ENCODE measurements at places on chromosomes 12 and 14. TPM values are rescaled to one million over a fixed set of nuclear protein-coding genes. Genes with fewer than 3 reads are reported as not detected.

GRCh38 chr14:56811593-56812363 lies 1.5 kb upstream of the OTX2 start:
- DNase-seq: no peak
- H3K27ac ChIP-seq: no peak overlapping the region
- no peaks in the 10 kb centered on the region for H3K4me1 ChIP-seq
- peaks cover 97% of the 10 kb centered on the region for H3K27me3 ChIP-seq
- H3K4me3 ChIP-seq: no peak overlapping the region
- no peaks in the 10 kb centered on the region for H3K36me3 ChIP-seq

- H3K4me3 ChIP-seq: no peak overlapping the region
- H3K27me3 ChIP-seq: no peaks in the 10 kb centered on the region
- no peaks in the 10 kb centered on the region for H3K36me3 ChIP-seq
- DNase-seq: no peak
- peaks cover 7% of the 10 kb centered on the region for H3K4me1 ChIP-seq
Measured at GRCh38 chr14:77325746-77326094, 4.9 kb downstream of the GSTZ1 start.

DNA sequence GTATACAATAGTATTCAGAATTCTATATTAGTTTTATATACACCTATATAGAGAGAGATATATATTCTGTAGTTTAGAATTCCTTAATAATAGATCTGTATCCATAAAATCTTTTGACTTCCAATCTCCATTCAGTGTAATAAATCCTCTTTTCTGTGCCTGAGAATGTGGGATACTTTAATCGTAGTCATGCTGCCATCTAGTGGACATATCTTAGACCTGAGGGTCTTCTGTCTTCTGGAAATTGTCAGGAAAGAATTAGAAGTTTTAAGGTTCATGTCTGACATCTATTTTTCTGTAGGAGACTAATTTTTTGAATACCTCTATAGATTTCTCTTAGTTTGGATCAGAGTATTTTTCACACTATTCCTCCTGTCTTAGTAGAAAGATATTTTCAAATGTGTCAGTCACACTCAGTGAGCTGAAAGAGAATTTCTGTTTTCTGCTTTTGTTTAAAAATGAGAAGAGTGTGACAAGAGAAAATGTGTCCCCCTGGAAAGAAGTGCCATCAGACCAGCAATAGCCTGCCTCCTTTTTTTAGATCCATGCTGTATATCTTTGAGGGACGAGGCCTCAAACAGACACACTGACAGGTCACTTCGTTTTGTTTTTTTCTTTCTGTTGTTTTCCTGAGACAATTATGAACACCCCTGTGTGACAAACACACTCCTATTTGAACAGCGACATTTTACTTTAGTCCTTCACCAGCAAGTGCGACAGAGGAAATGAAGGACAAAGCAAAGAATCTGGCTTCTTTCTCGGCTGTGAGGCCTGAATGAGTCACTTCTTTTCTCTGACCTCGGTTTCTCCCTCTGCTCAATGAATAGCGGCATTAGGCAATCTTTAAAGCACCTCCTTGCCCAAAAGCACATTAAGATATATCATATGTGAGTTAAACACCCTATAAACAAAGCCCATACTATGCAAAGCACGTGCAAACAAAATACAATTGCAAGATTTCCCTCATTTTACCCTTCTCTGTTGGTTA lies 96.3 kb downstream of the GALC start:
- H3K36me3 ChIP-seq: no peaks in the 10 kb centered on the region
- no peak for DNase-seq
- H3K27me3 ChIP-seq: no peaks in the 10 kb centered on the region
- no peak overlapping the region for H3K4me3 ChIP-seq

- DNase-seq: no peak
- no peak overlapping the region for H3K4me3 ChIP-seq
- H3K27me3 ChIP-seq: no peaks in the 10 kb centered on the region
- H3K27ac ChIP-seq: peak overlapping the region; percentile 24
- peaks cover 30% of the 10 kb centered on the region for H3K4me1 ChIP-seq
Measured at GRCh38 chr12:50567926-50568325, 63.1 kb downstream of the DIP2B start.

DNA sequence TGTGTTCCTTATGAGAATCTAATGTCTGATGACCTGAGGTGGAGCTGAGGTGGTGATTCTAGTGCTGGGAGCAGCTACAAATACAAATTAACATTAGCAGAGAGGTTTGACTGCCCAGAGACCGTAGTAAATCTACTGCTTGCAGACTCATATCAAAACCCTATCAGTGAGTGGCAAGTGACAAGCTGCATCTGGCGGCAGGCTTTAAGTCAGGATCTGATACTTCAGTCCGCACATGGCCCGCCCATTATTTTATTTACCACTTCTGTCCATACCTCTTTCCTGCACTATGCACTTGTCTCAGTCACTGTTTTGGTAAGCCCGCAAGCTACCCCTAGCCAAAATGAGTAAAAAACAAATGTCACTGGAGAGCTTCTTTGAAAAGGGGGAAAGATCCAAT lies 11.4 kb downstream of the CEP128 start:
- H3K36me3 ChIP-seq: no peaks in the 10 kb centered on the region
- peak; percentile 9 for DNase-seq
- no peak overlapping the region for H3K27ac ChIP-seq
- H3K4me3 ChIP-seq: no peak overlapping the region

- DNase-seq: no peak
- no peak overlapping the region for H3K27ac ChIP-seq
- H3K27me3 ChIP-seq: no peaks in the 10 kb centered on the region
- peaks cover 4% of the 10 kb centered on the region for H3K4me1 ChIP-seq
- H3K4me3 ChIP-seq: peak overlapping the region; percentile 45
Measured at GRCh38 chr14:97977651-97978261, 1180.6 kb downstream of the VRK1 start.

DNA sequence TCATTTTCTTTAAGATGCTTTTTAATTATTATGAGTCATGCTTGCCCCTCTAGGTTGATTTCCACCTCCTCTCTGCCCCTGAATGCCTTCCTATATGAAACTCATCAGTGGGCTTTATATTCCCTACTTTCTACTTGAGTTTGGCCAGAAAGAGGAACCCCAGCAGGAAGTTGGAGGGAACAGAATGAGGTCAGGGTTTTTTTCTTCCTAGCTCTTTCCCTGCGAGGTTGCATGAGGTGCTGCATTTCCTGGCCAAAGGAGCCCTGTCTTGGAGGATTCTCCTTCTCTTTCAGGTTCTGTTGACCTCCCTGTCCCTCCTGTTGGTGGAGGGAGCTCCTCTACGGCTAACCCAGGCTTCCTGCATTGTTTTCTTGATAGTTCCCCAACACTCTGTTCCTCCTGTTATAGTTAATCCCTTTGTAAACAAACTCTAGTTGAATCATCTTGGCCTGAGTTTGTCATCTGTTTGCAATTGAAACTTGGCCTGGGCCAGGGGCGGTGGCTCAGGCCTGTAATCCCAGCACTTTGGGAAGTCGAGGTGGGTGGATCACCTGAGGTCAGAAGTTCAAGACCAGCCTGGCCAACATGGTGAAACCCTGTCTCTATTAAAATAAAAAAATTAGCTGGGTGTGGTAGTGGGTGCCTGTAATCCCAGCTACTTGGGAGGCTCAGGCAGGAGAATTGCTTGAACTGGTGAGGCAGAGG lies 15.3 kb upstream of the SPIC start:
- DNase-seq: no peak
- no peak overlapping the region for H3K4me3 ChIP-seq
- no peaks in the 10 kb centered on the region for H3K36me3 ChIP-seq
- H3K4me1 ChIP-seq: no peaks in the 10 kb centered on the region
- H3K27ac ChIP-seq: no peak overlapping the region

- H3K27ac ChIP-seq: peak overlapping the region; percentile 19
- peaks cover 28% of the 10 kb centered on the region for H3K4me1 ChIP-seq
- H3K27me3 ChIP-seq: no peaks in the 10 kb centered on the region
Measured at GRCh38 chr14:103634156-103634555, 5.1 kb downstream of the KLC1 start.

- peaks cover 65% of the 10 kb centered on the region for H3K4me1 ChIP-seq
- H3K27ac ChIP-seq: peak overlapping the region; percentile 9
- H3K4me3 ChIP-seq: no peak overlapping the region
- H3K27me3 ChIP-seq: no peaks in the 10 kb centered on the region
- DNase-seq: peak; percentile 57
Measured at GRCh38 chr12:75488553-75488952, 8.0 kb downstream of the GLIPR1 start.

GRCh38 chr12:22755629-22756028 lies 130.7 kb downstream of the ETNK1 start:
- H3K4me3 ChIP-seq: no peak overlapping the region
- no peak for DNase-seq
- no peak overlapping the region for H3K27ac ChIP-seq
- no peaks in the 10 kb centered on the region for H3K27me3 ChIP-seq
- H3K4me1 ChIP-seq: no peaks in the 10 kb centered on the region

GRCh38 chr14:68473794-68474193 lies 319.1 kb downstream of the ZFP36L1 start:
- peaks cover 22% of the 10 kb centered on the region for H3K4me1 ChIP-seq
- H3K4me3 ChIP-seq: no peak overlapping the region
- no peak overlapping the region for H3K27ac ChIP-seq

DNA sequence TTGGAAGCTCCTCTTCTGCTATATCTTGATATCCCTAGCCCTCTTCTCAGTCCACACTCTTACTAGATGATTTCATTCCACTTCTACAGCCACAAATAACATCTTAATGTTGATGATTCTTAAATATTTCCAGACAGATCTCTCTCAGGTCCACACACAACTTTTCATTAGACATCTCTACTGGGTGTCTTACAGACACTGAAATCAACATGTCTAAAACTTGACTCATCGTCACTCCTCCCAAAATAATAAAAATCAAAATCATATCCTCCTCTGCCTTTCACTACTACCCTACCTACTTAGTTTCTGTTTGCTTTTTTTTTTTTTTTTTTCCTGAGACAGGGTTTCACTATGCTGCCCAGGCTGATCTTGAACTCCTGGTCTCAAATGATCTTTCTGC lies 11.9 kb downstream of the PRDM4 start:
- peak; percentile 38 for DNase-seq
- H3K4me3 ChIP-seq: peak overlapping the region; percentile 38
- peaks cover 34% of the 10 kb centered on the region for H3K4me1 ChIP-seq
- H3K36me3 ChIP-seq: peaks cover 72% of the 10 kb centered on the region
- no peaks in the 10 kb centered on the region for H3K27me3 ChIP-seq
- H3K27ac ChIP-seq: peak overlapping the region; percentile 75

DNA sequence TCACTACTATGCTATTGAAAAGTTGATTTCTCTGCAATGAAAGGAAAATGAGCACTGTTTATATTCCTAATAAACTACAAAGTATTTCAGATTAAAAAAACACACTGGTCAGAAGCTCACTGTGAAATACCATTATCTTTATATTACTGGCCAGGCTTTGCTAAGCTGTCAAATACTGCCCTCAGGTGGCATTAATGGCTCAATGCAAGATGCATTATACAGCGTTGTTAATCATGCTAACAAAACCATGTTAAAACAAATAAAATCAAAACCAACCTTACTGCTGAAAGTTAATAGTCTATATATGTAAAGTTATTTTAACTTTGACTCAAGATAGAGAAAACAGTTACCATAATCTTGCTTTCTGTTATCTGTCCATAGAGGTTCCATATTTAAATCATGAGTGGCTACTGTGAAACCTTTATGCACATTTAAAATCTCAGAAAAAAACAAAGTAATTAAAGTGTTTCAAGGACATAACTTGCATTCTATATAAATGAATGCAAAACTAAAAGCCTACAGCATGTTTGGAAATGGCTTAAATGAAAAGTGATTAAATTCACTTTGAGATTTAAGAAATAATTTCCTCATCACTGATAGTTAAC lies 121.7 kb downstream of the RALGAPA1 start:
- H3K36me3 ChIP-seq: no peaks in the 10 kb centered on the region
- H3K4me3 ChIP-seq: no peak overlapping the region

DNA sequence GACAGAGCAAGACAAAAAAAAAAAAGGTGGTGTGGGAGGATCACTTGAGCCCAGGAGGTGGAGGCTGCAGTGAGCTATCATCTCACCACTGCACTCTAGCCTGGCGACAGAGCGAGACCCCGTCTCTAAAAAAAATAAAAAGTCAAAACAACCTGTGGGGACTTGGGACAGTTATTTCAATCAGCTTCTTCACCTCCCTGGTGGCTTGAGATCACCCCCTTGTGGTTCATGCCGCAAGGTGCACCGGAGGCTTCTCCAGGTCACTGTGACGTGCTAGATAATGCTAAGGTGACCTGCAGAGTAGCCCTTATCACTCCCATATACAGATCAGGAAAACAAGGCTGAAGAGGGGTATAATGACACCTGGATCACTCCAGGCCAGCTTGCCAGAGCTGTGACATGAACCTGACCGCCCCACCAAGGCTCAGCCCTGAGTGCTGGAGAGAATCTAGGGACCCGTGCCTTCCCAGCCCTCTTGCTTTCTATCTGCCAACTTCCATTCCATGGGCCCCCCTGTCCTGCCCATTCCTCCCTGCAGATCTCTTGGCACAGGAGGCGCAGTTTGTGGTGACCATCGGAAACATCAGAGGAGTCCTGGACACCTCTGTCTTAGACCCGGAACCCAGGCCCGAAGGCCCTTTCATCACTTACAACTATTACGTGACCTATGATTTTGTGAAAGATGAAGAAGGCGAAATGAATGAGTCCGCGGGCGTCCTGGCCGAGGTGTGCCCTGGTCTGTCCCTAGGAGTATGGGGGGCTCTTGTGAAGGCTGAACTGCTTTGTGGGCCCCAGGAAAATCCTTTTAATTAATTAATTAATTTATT lies 8.1 kb downstream of the LRRC43 start:
- H3K4me1 ChIP-seq: no peaks in the 10 kb centered on the region
- no peaks in the 10 kb centered on the region for H3K36me3 ChIP-seq
- no peak overlapping the region for H3K4me3 ChIP-seq
- no peaks in the 10 kb centered on the region for H3K27me3 ChIP-seq
- H3K27ac ChIP-seq: no peak overlapping the region
- peak; percentile 97 for DNase-seq

GRCh38 chr12:32151552-32151951 lies 44.9 kb downstream of the BICD1 start:
- DNase-seq: no peak
- no peak overlapping the region for H3K27ac ChIP-seq
- H3K27me3 ChIP-seq: no peaks in the 10 kb centered on the region
- H3K4me3 ChIP-seq: no peak overlapping the region

The NEUROD4 gene
- total RNA-seq: not detected

The RAB2B gene
- 27.4 TPM for total RNA-seq

The NYNRIN gene
- 7.2 TPM for total RNA-seq

The KRT73 gene
- not detected for total RNA-seq

The FERMT2 gene
- total RNA-seq: 220 TPM

The RBM19 gene
- 27.5 TPM for total RNA-seq

The SLC38A4 gene
- 1.2 TPM for total RNA-seq

The DIABLO gene
- 53.6 TPM for total RNA-seq

The TIMM9 gene
- total RNA-seq: 24.2 TPM

Measured in osteoblast (primary cell).